ENCODE measurements at places on chromosomes 6 and 20. TPM values are rescaled to one million over a fixed set of nuclear protein-coding genes. Genes with fewer than 3 reads are reported as not detected.

Gene SPEF1
- polyA plus RNA-seq: 28.8 TPM

DNA sequence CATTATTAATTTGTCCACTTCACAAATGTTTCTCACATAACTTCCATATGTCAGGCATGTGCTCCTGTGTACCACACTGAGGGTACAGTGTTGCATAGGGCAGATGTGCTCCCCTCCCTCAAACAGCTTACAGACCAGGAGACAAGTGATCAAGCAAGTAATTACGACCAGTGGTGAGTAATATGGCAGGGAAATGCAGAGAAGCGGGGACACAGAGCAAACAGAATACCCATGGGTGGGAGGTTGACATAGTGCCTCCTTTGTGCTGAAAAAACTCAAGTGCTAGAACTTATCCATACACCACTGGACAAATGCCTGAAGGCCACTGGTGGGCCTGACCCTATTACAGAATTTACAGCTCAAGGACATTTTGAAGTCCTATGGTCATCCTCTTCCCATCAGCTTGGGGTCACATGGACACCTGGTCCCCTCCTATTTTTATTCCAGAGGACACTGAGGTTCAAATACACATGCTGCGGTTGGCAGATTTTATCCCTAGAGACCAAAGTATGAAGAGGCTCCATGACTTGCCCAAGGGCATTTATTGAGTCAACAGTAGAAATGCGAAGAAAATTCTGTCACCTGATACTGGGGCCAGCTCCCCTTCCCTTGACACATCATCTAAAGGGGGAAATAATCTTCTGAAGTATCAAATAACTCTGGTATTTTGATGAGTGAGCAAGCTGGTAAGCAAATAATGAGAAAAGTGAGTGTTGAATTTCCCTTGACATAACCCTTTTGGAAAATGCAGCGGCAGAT, 116.6 kb downstream of the QRSL1 start:
- H3K4me3 ChIP-seq: no peak overlapping the region
- no peaks in the 10 kb centered on the region for H3K36me3 ChIP-seq
- H3K27ac ChIP-seq: no peak overlapping the region
- H3K4me1 ChIP-seq: no peaks in the 10 kb centered on the region

GRCh38 chr6:167552258-167552630, 227.4 kb downstream of the TTLL2 start:
- no peaks in the 10 kb centered on the region for H3K27me3 ChIP-seq
- no peak for DNase-seq
- H3K4me1 ChIP-seq: peaks cover 36% of the 10 kb centered on the region
- H3K27ac ChIP-seq: peak overlapping the region; percentile 87

Gene TREM2
- polyA plus RNA-seq: 2.8 TPM

Gene KHDC1L
- polyA plus RNA-seq: 7.9 TPM

Gene HDAC2
- 119 TPM for polyA plus RNA-seq

Gene ANGPT4
- 1.2 TPM for polyA plus RNA-seq

Gene ADGRG6
- 5.1 TPM for polyA plus RNA-seq

DNA sequence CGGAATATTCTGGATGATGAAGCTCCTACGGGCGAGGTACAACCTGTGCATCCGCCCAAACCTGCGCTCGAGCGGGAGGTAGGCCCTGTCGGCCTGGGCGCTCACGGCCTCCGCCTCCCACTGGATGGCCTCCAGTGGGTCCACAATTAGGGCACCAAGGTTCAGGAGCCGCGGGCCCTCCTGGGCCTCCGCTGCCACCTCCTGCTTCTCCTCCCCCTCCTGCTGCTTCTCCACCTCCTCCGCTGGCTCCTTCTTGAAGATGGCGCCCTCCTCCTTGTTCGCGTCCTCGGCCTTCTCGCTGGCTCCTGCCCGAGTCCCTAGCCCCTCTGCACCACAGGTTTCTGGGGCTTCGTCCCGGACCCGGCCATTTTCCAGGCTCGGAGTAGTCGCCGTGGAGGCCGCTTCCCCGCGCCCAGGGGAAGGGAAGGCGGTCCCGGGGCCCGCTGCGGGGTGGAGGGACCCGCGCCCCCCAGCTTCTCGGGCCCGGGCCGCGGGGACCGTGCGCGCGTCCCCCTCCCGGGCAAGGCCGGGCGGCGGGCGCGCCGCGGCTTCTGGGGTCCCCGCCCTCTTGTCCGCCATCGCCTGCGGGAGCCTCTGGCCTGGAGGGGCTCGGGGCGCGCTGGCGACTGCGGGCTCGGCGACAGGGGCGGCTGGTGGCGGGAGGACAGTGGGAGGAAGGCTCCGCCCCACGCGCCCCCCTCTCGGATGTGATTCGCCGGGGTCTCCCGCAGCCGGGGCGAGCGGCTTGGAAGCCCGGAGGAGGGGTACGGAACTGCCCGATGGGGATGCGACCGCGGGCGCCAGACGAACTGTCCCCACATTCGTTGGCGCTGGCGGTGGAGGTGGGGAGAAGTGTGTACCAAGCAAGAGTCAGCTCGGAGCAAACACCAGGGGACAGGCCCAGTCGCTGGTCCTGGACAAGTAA, 17.6 kb downstream of the PLAGL2 start:
- H3K36me3 ChIP-seq: no peaks in the 10 kb centered on the region
- H3K4me3 ChIP-seq: peak overlapping the region; percentile 70
- no peaks in the 10 kb centered on the region for H3K27me3 ChIP-seq
- peak; percentile 64 for DNase-seq
- peaks cover 28% of the 10 kb centered on the region for H3K4me1 ChIP-seq

Gene DDO
- polyA plus RNA-seq: 0.73 TPM

- H3K27ac ChIP-seq: no peak overlapping the region
- H3K4me1 ChIP-seq: peaks cover 3% of the 10 kb centered on the region
- no peak for DNase-seq
- H3K36me3 ChIP-seq: no peaks in the 10 kb centered on the region
Observed at GRCh38 chr20:48738399-48739304, 89.1 kb downstream of the PREX1 start.

Gene SEMG1
- not detected for polyA plus RNA-seq

Gene LY6G6D
- polyA plus RNA-seq: not detected

GRCh38 chr6:134698228-134698627, 251.7 kb downstream of the ALDH8A1 start:
- no peaks in the 10 kb centered on the region for H3K36me3 ChIP-seq
- no peaks in the 10 kb centered on the region for H3K4me1 ChIP-seq
- DNase-seq: no peak

- DNase-seq: no peak
- no peaks in the 10 kb centered on the region for H3K27me3 ChIP-seq
- H3K4me3 ChIP-seq: no peak overlapping the region
Observed at GRCh38 chr20:32626859-32627636, 41.9 kb upstream of the NOL4L start.

DNA sequence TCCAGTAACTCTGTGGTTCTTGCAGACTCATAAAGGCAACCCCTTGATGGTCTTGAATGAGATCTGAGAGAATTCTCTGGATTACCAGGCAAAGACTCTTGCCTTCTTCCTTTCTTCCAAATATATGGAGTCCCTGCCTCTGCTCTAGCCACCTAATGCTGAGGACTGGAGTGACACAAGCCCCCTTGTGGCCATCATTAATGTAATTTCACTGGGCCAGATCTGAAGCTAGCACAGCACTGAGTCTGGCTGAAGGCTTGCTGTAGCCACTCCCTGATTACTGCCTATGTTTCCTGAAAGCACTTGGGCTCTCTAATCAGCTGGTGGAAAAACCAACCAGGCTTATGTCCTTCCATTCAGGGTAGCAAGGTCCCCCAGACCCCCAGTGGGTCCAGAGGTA, 559.3 kb upstream of the IRAK1BP1 start:
- no peaks in the 10 kb centered on the region for H3K27me3 ChIP-seq
- peaks cover 5% of the 10 kb centered on the region for H3K4me1 ChIP-seq
- H3K36me3 ChIP-seq: no peaks in the 10 kb centered on the region
- DNase-seq: no peak

DNA sequence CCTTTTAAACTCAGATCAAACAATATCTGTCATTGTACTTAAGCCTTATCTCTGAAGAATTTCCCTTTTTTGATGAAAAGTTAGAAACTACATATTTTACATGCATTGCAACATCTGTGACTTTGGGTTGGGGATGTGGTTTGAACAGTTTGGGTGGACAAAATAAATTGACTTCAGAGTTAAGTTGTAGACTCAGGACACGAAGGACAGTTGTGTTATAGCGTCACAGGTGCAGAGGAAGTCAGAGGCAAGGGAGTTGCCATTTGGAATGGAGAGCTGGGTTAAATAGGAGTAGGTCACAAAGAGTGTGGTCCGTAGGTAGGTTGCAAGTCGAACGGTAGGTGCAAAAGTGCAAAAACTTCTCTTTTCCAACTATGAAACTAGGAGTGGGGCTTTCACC, 46.0 kb downstream of the ZFAND3 start:
- no peaks in the 10 kb centered on the region for H3K27me3 ChIP-seq
- no peak overlapping the region for H3K27ac ChIP-seq
- H3K4me1 ChIP-seq: peaks cover 16% of the 10 kb centered on the region
- no peak for DNase-seq
- H3K36me3 ChIP-seq: no peaks in the 10 kb centered on the region

GRCh38 chr6:64589961-64590360, 954.4 kb downstream of the PHF3 start:
- no peaks in the 10 kb centered on the region for H3K27me3 ChIP-seq
- H3K4me3 ChIP-seq: no peak overlapping the region
- DNase-seq: no peak
- H3K27ac ChIP-seq: no peak overlapping the region
- no peaks in the 10 kb centered on the region for H3K4me1 ChIP-seq

- H3K4me1 ChIP-seq: peaks cover 6% of the 10 kb centered on the region
- H3K27me3 ChIP-seq: no peaks in the 10 kb centered on the region
- no peak overlapping the region for H3K27ac ChIP-seq
- DNase-seq: no peak
Observed at GRCh38 chr6:156978948-156979347, 201.8 kb downstream of the ARID1B start.

GRCh38 chr6:47811443-47811842, 29.6 kb downstream of the OPN5 start:
- no peak overlapping the region for H3K27ac ChIP-seq
- H3K27me3 ChIP-seq: no peaks in the 10 kb centered on the region
- no peaks in the 10 kb centered on the region for H3K36me3 ChIP-seq
- DNase-seq: no peak

DNA sequence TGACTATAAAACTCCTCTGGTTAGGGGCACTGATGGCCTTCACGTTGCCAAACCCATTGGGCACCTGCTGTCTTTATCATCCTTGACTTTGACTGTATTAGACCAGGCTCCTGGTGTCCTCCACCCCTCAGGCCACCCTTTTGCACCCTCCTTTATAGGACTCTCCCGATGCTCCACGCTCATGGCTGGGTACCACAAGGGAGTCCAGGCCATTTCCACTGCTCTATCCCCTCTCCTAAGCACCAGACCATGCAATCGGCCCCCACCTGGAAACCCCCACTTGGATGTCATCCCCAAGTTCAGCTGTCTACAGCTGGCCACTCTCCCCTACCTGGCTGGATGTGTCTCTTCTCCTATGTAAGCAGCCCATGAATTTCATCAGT, 115.2 kb downstream of the TOX2 start:
- DNase-seq: no peak
- H3K4me3 ChIP-seq: no peak overlapping the region
- H3K36me3 ChIP-seq: no peaks in the 10 kb centered on the region
- H3K27me3 ChIP-seq: no peaks in the 10 kb centered on the region

Gene PPP1R16B
- 3.7 TPM for polyA plus RNA-seq
